Epithelial cell of esophagus (primary cell): ENCODE measurements at places on chromosomes 5 and 9.
A peak's percentile ranks its signal among the peaks of the same experiment; 100 is the strongest.

DNA sequence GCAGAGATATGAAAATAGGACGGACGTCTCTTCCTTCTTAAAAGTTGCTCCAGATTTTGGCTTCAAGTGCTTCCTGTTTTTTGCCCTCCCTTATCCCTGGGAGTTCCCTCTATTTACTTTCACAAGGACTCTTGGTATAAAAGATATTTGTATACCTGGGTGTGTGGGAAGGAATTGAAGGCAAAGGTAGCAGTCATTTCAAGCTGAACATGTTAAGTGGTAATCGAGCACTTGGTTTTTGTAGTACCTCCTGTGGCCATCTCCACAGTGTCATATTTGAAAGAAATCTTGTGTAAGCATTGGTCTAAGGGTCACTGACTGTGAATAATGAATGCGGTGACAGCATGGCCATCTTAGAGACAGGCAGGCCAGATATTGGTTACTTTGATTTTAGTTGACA, 593.6 kb downstream of the MTRR start:
- no peak for DNase-seq

- no peak for DNase-seq
Measured at GRCh38 chr5:31283326-31283725, 89.8 kb downstream of the CDH6 start.

GRCh38 chr9:14870090-14870489, 40.1 kb downstream of the FREM1 start:
- DNase-seq, result no peak

- DNase-seq, result peak; percentile 43
Measured at GRCh38 chr5:75668977-75669689, 48.1 kb downstream of the POC5 start.

- no peak for DNase-seq
Measured at GRCh38 chr5:112063856-112064255, 306.9 kb upstream of the NREP start.

- peak; percentile 34 for DNase-seq
Measured at GRCh38 chr5:58366461-58366860, 93.4 kb downstream of the PLK2 start.
